ENCODE measurements at places on chromosomes 3 and 15.

- no peak for DNase-seq
Measured at GRCh38 chr15:100330221-100330620, 11.6 kb downstream of the ADAMTS17 start.

GRCh38 chr3:194738254-194739093 is 52.8 kb downstream of the FAM43A start:
- DNase-seq = no peak

- no peak for DNase-seq
Measured at GRCh38 chr15:75021341-75021740, 2.0 kb upstream of the PPCDC start.

DNA sequence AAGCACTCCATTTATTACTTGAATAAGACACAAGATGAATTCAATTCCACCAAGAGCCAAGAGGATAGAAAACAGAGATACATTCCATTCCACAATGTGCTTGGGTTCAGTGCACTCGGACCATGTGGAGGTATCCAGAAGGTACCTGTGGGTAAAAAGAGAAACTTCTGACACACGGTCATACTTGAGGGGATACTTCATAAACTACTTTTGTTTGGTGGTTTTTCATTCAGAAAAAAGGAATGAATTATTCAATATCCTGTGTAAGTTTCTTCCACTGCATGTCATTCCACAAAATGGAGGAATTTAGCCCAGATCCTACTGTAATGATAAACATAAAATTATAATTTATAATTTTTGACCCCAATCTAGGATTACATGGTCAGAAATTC is 5.7 kb downstream of the TM4SF1 start:
- DNase-seq = no peak

- DNase-seq = no peak
Measured at GRCh38 chr15:87193481-87193880, 1063.1 kb downstream of the NTRK3 start.

- no peak for DNase-seq
Measured at GRCh38 chr15:87349181-87349580, 907.4 kb downstream of the NTRK3 start.

- no peak for DNase-seq
Measured at GRCh38 chr15:61527836-61528580, 298.9 kb upstream of the RORA start.

GRCh38 chr3:161028555-161029153 is 76.5 kb downstream of the B3GALNT1 start:
- DNase-seq = no peak

DNA sequence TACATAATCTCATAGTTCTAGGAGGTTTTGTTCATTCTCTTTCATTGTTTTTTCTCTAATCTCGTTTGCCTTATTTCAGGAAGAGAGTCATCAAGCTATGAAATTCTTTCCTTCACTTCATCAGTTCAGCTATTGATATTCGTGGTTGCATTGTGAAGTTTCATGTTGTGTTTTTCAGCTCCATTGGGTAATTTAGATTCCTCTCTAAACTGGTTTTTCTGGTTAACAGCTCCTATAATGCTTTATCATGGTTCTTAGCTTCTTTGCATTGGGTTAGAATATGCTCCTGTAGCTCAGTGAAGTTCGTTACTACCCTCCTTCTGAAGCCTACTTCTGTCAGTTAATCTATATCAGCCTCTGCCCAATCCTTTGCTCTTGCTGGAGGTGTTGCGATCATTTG is 69.4 kb upstream of the CD96 start:
- no peak for DNase-seq

- DNase-seq = no peak
Measured at GRCh38 chr3:169334991-169335390, 328.5 kb downstream of the MECOM start.

DNA sequence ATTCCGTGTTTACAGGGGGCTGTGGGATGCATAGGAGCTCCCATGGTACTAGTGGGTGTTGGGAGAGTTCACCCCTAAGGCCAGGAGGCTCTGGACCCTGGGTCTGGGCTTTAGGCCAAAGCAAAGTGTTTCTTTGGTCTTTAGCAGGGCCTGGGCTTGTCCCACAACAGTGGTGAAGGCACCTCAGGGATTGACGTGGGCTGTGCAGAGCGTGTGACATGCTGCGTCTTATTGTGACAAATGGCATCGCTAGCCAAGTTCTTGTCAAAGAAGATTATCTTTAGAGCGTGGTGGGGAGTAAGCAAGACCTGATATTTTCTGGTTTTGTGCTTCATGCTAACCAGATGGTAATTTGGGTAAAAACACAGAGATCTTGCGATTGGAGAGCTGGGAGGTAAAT is 170.1 kb downstream of the APBA2 start:
- DNase-seq = no peak

DNA sequence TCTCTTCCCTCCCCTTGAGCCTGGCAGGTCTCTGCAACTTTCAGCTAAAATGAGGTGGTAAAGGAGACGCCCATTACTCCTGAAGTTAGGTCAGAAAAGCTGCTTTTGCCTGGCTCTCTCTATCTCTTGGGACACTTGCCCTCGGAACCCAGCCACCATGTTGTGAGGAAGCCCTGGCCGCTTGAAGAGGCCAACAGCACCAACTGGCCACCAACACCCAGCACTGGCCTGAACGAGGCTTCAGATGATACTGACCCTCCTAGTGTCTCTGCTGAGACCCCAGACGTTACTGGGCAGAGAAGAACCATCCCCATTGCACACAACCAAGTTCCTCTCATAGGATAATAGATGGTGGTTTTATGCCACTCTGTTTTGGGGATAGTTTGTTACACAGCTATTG is 49.5 kb upstream of the PCSK6 start:
- DNase-seq = no peak

- DNase-seq = no peak
Measured at GRCh38 chr15:101456057-101456739, 33.3 kb downstream of the PCSK6 start.
